GM13977 (cell line): ENCODE measurements at places on chromosomes 12 and 14.

DNA sequence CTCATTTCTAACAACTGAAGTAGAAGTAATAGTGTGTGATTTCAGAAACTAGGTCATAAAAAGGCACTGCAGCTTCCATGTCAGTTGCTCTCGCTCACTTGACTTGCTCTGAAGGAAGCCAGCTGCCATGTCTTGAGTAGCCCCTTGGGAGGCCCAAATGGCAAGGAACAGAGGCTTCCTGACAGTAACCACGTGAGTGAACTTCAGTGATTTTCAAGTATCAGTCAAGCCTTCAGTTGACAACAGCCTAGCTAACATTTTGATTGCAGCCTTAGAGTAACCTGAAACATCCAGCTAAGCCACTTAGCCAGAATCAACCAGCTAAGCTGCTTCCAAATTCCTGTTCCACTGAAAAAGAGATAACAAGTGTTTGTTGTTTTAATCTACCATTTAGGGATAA lies 26.7 kb downstream of the TOGARAM1 start:
- DNase-seq, result no peak

DNA sequence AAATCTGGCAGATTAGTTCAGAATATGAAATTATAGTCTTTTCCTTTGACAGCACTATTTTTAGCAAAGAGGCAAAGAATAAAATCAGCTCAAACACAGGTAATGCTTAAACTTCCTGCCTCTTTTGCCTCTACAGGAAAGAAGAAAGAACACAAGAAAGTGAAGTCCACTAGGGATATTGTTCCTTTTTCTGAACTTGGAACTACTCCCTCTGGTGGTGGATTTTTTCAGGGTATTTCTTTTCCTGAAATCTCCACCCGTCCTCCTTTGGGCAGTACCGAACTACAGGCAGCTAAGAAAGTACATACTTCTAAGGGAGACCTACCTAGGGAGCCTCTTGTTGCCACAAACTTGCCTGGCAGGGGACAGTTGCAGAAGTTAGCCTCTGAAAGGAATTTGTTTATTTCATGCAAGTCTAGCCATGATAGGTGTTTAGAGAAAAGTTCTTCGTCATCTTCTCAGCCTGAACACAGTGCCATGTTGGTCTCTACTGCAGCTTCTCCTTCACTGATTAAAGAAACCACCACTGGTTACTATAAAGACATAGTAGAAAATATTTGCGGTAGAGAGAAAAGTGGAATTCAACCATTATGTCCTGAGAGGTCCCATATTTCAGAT lies 17.4 kb downstream of the TMPO start:
- DNase-seq, result no peak

DNA sequence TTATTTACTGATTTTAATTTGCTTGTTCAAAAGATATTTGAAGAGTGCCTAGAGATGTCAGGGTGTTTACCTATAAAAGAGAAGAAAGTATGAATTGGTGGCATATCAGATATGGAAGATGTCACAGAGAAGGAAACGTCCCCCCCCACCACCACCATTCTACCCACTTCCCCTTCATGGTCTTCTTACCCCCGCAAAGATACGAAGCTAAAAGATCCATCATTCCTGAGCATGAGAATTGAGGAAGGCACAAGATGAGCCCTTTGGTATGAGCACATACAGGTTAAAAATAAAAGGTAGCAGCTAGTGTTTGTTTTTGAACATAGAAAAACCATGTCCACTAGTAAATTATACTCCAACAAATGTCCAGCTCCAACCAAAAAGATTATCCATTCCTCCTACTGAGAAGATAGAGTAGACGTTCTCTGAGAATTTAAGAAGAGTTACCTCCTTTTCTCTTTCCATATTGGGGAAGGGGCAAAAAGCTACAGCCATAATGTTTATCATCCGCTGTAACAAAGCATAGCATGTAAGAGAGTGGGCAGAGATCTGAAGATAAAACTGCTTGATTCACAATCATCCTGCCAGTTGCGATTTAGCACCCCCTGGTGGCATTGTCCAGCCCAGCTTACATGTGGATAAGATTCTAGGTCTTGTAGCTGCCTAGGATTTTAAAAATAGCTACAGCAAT lies 29.1 kb downstream of the NFYB start:
- peak; percentile 62 for DNase-seq

DNA sequence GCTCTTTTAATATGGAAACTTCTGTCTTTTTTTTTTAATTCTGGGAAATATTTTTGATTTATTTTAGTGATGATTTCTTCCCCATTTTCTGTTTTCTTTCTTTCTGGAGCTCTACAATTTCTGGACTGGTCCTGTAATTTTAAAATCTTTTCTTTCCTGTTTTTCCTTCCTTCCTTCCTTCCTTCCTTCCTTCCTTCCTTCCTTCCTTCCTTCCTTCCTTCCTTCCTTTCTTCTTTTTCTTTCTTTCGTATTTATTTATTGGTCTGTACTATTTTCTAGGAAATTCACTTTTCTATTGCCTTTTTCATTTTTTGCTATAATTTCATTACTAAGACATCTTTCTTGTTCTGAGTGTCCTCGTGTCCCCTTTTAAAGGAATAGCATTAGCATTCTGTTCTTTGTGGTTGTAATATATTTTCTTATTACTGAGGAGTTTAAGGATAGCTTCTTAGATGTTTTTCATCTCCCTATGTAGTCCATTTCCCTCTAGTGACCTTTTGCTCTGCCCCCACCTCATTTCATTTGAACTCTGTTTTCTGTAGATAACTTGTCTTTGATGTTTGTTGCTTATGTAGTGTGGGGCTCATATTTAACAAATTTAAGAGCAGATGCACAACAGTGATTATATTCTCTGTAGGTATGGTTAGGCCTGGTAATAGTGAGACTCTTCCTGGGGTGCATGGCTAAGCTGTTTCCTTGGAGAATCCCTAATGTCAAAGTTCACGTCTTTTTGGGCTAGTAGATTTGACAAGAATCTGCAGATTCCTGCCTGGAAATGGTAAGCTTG lies 38.0 kb downstream of the TBC1D15 start:
- no peak for DNase-seq

DNA sequence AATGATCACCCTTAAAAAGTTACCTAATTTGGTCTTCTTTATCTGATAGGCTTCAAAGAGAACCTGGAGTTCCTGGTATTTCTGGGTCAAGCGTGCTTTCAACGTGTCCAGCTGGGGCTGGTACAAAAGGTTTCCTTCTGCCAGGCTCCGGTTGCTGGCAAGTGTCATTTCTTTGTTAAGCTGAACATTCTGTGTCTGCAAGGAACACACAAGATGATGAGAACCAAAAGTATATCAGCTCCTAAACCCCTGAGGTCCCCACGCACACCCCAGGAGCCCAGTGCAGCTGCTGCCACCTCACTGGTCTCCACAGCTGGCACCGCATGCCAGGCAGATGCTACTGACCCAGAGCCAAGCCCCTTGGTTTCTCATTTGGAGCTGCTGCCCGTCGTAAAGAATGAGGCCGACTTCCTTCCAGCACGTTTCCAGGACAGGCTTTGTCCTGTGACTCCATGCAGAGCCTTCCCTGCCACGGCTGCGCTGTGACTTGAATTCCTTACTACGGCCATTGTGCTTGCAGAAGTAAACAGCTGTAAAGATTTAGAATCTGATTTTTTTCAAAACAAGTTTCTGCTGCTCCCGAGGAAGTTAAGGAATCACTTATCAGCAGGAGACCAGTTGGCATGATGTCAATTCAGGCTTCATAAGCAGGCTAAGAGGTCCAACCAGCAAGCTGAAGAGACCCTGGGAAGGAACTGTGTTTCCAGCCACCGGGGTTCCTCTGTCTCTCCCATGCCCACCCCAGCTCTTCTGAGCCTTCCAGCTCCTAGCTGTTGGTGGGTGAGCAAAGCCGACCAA lies 24.9 kb downstream of the VPS37B start:
- no peak for DNase-seq

DNA sequence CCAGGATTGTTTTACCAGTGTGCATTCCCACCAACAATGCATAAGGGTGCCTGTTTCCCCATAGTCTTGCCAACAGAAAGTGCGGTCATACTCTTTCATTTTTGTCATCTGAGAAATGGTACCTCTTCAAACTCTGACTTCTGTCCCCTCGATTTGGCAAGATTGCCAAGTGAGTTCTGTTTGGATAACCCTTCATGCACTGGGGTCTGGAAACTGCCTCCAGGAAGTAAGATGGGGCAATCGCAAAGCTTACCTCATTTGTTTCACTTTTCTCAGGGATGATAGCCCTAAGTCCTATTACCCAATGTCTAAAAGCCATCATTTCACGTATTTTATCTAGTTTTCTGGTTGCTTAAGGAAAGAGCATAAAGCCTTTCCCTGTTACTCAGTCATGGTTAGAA lies 28.6 kb upstream of the NR1H4 start:
- no peak for DNase-seq

DNA sequence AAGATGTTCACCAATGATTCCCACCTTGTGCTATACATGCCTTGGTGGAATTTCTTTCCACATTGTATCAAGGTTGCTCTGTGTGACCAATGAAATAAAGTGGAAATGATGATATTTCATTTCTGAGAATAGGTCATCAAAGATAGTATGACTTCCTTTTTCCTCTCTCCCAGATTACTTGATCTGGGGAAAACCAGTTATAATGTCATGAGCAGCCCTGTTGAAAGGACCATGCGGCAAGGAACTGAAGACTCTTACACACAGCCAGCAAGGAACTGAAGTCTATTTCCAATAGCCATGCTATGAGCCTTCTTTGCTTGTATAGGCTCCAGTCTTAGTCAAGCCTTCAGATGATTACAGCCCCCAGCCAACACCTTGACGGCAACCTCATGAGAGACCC lies 11.7 kb downstream of the KLRD1 start:
- DNase-seq, result no peak

GRCh38 chr14:26128931-26129671 lies 468.7 kb downstream of the NOVA1 start:
- no peak for DNase-seq

DNA sequence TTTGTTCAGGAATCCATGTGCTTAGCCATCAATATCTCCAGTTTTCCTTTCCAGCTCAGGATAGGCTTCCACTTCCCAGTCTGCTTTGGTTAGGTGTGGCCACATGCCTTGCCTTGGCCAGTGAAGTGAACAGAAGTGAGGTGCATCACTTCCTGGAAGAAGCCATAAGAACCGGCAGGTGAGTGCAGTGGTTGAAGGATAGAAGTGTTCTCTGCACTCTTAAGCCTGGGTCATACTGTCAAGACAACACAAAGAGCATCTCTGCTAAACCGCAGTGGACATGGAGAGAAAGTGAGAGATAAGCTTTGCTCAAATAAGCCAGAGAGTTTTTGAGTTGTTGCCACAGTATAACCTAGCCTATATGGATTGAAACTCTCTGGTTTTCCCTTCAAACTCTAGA lies 11.4 kb downstream of the GNG2 start:
- DNase-seq, result no peak

DNA sequence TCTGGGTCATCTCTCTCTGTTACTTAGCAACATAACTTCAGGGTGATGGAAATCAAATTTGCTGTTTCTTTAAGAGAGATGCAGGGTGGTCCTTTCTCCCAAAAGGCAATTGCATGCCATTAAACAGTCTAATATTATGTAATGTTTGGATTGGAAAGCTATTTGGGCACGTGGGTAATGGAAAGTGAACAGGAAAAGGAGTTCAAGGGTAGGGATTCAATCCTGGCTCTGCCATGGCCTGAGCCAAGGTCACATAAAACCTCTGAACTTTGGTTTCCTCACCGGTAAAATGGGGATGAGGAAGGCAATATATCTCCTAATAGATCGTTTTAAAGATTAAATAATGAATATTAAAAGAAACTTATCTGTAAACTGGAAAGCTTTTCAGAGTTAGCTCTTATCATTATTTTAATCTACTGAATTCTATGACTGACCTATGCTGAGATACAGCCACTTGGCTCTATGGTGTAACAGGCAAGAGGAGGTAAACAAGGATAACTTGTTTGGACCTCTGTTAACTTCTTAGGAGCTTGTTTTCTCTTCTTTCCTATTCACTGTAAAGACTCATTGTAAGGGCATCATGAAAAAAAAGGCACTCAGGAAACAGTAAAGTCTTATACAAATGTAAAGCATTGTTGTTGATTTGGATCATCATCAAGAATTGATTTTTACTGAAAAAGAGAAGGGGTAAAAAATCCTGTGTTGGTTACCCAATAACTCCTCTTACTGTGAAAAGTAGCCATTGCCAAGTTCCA lies 55.7 kb upstream of the OVCH1 start:
- DNase-seq, result no peak

GRCh38 chr12:57091638-57092528 lies 3.0 kb downstream of the NAB2 start:
- DNase-seq, result peak; percentile 7

GRCh38 chr12:79057540-79057939 lies 193.0 kb downstream of the SYT1 start:
- no peak for DNase-seq

DNA sequence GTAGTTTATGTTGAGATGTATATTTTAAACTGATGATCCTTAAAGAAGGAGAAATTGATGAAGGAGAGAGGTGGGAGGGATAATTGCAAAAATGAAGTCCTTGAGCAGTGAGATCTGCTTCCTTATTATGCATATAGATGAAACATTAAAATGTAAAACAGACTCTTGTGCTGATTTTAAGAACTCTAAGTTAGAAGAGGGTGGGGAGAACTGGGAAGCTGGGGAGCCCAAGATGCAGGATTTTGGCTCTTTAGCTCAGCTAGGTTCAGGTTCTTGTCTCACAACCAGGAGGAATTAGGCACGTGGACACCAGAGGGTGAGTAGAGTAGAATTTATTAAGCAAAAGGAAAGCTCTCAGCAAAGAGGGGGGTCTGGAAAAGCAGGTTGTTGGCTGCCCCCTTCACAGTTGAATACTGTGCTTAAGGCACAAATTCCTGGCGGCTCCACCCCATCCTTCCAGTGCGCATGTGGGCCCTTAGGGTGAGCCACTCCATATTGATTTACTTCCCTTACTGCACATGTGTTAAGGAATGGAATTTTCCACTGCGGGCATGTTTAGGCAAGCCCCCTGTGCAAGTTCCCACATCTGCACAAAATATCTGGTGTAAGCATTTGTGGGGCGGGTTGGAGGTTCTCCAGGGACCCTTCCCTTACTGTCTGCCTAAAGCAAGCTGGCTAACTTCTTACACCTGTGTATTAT lies 141.9 kb downstream of the BICD1 start:
- DNase-seq, result no peak

- DNase-seq, result no peak
Observed at GRCh38 chr12:89648211-89648930, 60.3 kb downstream of the ATP2B1 start.

- no peak for DNase-seq
Observed at GRCh38 chr14:58078471-58078870, 73.5 kb downstream of the ARMH4 start.

- DNase-seq, result no peak
Observed at GRCh38 chr14:39320318-39320717, 86.6 kb downstream of the MIA2 start.

- DNase-seq, result no peak
Observed at GRCh38 chr12:25412735-25413134, 140.3 kb downstream of the LMNTD1 start.
